Activated naive CD4-positive, alpha-beta T cell treated with anti-CD3 and anti-CD28 coated beads, Interleukin-2, amount 10 ng/mL, durations not matched to agents 7 days and 5 days (primary cell): ENCODE measurements at places on chromosomes 2 and 18.

DNA sequence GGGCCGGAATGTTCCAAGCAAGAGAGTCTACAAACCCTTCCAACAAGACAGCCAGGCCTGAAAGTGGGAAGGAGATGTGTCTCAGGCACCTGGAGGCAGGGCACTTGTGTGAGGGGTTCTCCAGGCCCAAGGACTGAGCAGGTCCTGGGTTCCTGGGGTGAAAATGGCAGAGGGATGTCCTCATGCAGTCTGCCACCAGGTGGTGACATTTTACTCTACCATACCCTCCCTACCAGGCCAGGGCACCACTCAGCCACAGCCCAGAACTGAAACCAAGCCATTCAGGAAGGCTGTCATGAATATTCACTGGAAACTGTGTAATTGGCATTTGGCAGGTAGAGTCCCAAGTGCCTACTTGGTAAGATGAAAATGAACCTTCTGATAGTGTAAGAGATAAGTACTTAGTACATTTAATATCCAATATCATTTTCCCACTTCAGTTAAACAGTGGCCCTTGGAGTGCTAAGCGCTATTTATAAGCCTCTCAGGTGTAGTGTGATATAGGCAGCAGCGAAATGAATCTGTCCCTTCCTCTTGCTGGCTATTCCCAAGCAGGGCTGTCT is 185.1 kb downstream of the MYO5B start:
- peak; percentile 65 for DNase-seq

DNA sequence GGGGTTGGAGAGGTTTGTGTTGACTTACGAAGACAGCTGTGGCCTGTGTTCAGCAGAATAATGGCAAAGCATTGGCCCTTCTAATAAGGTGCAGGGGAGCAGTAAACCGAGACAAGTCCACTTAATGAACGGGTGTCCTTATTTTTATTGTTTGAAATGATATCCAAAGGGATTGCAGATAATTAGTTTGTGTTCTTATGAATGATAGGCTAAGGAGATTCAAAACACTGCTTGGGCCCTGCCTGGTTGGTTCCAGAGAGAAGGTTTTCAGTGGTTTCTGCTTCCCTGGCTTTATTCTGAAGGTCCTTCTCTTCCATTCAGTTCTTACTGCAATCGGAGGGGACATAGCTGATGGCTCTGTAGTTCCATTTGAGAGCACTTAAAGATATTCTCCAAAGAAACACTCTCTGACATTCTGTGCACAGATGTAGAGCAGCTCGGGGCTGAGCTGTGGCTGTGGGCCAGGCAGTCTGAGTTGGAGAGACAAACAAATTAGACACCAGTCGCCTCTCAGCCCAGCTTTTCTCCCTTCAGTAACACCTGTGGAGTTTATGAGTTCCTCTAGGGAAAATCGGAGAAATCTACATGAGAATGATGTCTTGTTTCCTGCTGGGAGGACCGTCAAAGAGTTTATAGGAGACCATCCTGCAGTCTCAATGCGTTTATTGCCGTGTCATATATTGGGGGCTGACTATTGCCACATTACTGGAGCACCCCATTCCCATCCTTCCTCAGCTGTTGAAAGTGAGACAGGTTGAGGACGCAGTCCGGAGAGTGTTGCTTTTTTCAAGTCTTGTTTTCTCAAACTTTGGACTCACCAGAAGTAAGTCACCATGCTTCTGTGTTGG is 6.5 kb downstream of the GREB1 start:
- DNase-seq = no peak

- DNase-seq = peak; percentile 64
Measured at GRCh38 chr18:62957885-62958472, 242.6 kb downstream of the PHLPP1 start.

DNA sequence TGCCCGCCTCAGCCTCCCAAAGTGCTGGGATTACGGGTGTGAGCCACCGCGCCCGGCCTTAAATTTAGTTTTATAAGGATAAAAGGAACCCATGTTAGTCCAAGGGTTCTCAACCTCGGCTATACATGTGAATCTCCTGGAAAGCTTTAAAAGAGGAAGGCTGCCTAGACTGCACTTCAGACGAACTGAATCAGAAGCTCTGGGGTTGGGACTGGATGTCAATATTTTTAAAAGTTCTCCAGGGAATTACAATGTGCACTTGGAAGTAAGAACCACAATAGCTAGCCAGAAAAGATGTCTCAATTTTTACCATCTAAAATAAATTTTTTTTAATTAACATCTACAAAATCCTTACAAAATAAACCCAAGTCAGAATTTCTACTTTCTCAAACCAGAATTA is 10.1 kb downstream of the LMAN2L start:
- DNase-seq = no peak

DNA sequence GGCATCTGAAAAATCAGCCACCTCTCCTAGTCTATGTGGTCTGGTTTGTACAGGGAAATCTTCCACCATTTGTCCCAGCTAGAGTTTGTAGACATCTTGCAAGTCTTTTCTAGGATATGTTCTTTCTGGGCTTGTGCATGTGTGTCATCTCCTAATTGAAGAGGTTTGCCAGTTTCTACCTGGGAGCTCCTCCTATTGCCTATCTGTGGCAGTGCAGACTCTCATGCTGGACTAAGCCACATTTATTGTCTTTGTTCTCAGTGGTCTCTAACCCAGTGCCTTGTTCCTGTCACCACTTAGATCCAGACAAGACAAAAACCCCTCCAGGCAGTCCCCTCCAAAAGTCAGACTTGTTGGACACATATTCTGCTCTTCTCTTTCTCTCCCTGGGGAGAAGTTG is 72.0 kb upstream of the MRPS9 start:
- no peak for DNase-seq

DNA sequence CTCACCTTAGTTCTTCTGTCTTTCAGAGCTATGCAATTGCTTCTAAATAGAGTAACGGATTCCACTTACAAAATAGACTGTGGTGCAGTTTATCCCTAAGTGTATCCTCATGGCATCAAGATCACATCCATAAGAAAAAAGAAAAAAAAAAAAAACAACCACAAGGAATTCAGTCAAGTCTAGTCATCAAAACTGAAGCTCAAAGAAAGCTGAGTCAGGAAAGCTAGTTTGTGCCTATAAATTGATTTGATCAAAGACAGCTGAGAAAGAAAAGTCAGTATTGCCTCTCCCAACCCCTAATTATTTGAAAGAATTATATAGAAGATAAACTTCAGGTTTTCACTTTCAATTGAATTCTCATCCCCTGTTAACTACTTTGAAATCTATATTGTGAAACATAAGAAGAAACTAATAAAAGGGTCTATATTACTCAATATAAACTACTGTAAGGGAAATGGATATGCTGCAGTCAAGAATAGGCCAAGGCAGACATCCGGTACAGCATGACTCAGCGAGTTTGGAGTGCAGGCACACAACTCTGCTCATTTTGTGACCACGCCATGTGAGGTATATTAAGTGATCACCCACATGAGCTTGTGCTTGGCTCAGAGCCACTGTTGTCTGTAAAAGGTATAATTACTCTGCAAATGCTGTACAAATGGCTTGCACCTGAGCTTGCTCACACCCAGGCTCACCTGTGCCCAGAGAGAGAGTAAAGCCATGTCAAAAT is 568.1 kb upstream of the CRIM1 start:
- no peak for DNase-seq
